Activated CD4-positive, alpha-beta T cell treated with anti-CD3 and anti-CD28 coated beads, Interleukin-2, amount 10 ng/mL, durations not matched to agents 24 days and 14 days (primary cell): ENCODE measurements at places on chromosomes 1 and 21. TPM values are rescaled to one million over a fixed set of nuclear protein-coding genes. Genes with fewer than 3 reads are reported as not detected.

MAST2 gene
- total RNA-seq, result 31.4 and 33.1 TPM in 2 replicates

NEXN gene
- total RNA-seq, result 0.44 and 0.64 TPM in 2 replicates

FCGR3B gene
- not detected in 2 replicates for total RNA-seq

DNA sequence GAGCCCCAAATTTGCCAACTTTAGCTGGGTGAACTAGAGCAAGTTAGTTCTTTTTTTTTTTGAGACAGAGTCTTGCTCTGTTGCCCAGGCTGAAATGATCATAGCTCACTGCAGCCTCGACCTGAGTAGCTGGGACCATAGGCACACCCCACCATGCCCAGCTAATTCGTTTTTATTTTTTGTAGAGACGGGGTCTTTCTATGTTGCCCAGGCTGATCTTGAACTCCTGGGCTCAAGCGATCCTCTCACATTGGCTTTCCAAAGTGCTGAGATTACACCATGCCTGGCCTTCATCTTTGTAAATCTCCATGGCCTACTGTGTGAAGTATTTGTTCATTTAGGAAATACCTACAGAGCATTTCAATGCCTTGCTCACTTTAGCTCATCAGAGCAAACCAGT is 105.6 kb upstream of the SLC44A3 start:
- no peak for DNase-seq

GRCh38 chr1:42420911-42421585 is 34.8 kb downstream of the ZMYND12 start:
- DNase-seq, result no peak

DNA sequence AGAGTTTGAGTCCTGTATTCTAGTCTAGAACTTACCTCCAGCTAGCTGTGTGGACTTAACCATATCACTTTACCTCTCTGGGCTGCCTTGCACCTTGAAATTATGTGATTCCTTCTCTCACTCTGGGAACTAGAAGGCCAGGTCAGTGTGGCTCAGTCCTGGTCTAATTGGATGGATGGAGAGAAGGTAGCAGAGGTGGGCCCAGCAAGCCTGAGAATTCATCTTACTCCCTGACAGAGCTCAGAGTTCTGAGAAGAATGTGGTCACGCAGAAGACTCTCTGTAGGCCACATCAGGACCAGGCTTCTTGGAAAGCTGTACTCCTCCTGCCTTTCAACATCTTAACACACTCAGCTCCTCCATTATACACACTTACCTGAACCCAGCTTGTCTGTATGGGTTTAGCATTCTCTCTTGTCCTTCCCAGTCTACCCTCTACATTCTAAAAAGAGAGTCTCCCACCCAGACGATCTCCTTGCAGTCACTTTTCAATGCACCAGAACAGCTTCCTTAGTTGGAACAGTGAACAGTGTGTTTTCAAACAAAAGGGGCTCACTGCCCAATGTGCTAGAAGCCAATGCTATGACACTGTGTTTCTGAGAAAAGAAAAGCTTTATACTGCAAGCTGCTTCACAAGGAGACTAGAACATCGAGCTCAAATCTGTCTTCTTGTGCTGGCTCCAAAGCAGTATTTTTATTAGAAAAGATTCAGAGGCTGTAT is 60.5 kb downstream of the CAPN9 start:
- no peak for DNase-seq

- no peak for DNase-seq
These were observed at the start of gene CLEC20A for GRCh38 chr1:178496410-178497135. CLEC20A (minus strand) TSS chr1:178496964; CDS start chr1:178496939, 25 bp downstream.

DNA sequence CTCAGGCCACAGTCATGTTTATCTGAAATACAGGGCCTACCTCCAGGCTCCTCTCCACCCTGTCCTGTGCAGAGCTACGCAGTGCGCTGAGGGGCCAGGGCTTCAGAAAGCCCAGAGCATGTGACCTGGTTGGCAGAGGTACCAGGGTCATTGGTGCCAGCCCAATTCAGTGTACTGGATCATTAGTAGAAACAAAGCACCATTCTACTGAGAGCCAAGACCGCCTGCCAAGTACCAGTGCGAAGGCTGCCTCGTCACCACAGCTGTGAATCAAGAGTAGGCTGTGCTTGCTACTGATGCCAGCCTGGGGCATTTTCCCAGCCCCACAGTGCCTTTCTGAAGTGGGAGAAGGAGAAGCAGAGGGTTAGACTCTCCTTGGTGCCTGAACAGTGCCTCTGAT is 59.8 kb downstream of the CAPN9 start:
- DNase-seq, result no peak

GRCh38 chr1:160149233-160149632 is 2.2 kb upstream of the ATP1A4 start:
- DNase-seq, result no peak

DNA sequence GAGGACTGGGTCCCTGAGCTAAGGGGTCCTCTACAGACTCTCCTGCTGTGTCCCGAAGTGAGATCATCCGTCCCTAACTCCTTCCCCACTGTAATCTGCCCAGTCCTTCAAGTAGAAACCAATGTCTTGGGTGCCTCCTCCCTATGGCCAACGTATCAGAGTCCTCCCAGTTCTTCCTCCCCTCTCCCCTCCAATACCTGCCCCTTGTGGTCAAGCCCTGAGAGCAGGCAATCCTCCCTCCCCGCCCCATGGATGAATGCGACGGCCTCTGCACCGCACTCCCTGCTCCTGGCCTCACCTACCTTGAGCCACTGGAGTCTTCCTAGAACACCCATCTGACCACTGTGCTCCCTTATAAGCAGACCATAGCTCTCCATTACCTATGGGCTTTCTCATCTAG is 31.1 kb downstream of the HTR6 start:
- DNase-seq, result no peak
